ENCODE measurements at places on chromosomes 11 and 22.

- DNase-seq = no peak
Observed at GRCh38 chr11:102144357-102145355, 34.4 kb downstream of the YAP1 start.

DNA sequence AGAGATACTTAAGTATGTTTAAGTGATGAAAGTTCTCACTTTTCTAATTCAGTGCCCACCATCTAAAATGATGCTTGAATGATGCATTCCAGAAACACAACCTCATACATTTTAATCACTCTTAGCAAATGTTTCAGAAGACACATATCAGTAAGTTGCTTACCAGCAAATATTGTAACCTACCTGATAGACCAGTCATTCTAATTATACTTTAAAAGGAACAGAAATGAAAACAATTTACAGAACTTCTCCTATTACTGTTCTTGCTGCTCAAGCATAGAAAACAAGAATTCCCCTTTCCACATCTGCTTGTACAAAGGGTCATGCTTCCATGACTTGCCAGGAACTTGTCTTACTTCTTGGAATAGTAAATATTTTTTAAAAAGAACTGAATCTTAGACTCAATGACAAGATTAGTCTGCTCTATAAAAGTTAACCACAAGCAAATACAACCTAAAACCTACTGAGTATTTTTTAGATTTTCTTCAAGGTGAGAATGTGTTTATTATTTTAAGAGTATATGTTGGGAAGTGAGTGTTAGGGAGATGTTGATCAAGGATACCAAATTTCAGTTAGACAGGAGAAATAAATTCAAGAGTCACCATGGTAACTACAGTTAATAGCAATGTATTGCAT lies 82.0 kb upstream of the SC5D start:
- peak; percentile 28 for DNase-seq

DNA sequence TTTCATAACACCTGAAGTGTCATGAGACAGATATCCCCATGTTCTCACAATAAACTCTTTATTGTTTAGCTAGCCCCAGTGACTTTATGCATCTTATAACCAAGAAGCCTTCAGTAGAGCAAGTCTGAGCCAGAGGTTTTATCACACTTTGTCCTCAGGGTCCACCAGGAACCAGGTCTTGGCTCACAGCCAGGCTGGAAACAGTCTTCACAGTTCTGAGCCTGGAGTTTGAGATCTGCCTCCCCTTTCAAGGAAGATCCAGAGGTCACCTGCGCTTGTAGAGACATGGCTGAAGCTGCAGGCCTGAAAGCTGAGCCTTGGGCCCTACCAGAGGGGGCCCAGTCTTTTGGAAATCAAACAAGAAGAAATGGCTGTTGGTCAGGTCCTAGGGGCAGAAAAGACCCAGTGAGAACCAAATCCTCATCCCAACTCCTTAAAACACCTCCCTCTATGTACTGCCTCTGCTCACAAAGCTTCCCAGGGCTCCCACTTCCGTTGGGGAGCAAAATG lies 3.5 kb downstream of the RRP8 start:
- DNase-seq = no peak

GRCh38 chr11:1767399-1768140 lies 3.8 kb upstream of the CTSD start:
- DNase-seq = no peak

DNA sequence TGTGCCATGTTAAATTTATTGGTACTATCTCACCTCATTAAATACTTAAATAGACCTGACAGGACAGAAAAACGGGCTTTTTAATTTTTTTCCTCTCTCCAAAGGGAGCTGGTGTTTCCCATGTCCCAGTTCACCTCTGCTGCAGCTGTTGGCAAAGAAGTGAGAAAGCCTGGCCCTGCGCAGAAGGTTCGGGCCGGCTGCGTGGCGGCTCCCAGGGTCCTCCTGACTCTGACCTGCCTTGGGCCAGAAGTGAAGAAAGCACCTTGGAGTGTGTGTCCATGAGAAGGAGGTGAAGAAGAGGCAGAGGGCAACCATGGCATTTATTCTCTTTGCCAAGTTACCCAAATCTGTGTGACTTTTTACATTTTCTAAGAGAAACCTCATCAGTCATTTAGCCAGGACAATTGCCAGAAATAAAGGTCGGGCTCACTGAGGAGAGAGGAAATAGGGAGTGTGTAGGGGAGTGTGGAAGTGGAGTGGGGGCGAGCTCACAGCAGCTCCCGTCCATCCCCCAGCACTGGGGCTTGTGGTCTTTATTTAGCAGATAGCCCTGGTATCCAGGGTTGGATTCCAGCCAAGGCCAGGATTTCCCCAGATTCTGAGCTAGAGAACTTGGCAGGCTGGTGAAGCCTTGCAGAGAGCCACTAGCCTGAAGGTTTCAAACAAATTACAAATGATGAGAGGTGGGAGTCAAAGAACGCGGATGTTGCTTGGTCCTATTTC lies 102.4 kb upstream of the CADM1 start:
- DNase-seq = peak; percentile 55

DNA sequence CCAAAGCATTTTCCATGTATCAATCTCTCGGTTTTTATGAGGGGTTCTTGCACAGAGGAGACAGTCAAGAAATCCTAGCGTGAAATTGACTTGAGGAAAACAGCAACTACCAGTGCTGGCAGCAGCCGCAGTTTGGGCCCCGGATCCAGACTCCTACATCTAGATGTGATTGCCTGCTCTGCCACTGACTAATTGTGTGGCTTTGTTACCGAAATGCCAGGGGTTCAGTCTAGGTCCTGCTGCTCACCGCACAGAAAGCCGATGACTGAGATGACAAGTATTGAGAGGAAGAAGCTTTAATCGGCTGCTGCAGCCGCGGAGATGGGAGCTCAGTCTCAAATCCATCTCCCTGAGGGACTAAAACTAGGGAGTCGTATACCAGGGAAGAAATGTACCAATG lies 8.2 kb upstream of the GLB1L3 start:
- DNase-seq = no peak

- DNase-seq = peak; percentile 80
Observed at GRCh38 chr11:61645179-61645868, 34.9 kb upstream of the DAGLA start.

- DNase-seq = no peak
Observed at GRCh38 chr11:117201658-117202305, 2.6 kb downstream of the TAGLN start.

- peak; percentile 66 for DNase-seq
Observed at GRCh38 chr22:19522190-19522880, 1.9 kb downstream of the CLDN5 start.

DNA sequence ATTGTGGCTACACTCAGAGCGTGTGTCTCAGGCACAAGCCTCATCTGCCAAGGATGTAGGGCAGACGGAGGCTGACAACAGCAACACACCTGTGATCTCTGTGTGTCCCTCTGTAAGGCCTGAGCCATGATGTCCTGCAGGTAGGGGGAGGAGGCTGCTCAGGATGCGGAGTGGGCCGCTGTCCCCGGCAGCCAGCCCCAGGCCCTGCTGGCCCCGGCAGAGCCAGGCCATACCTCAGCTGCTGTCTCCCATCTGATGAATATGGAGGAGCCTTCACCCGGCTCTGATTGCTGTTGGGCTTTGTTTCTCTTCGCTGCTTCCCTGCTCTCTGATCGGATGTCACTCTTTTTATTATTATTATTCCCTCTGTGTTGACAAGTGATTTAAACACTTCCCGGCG lies 83.6 kb upstream of the NCAM1 start:
- DNase-seq = no peak

DNA sequence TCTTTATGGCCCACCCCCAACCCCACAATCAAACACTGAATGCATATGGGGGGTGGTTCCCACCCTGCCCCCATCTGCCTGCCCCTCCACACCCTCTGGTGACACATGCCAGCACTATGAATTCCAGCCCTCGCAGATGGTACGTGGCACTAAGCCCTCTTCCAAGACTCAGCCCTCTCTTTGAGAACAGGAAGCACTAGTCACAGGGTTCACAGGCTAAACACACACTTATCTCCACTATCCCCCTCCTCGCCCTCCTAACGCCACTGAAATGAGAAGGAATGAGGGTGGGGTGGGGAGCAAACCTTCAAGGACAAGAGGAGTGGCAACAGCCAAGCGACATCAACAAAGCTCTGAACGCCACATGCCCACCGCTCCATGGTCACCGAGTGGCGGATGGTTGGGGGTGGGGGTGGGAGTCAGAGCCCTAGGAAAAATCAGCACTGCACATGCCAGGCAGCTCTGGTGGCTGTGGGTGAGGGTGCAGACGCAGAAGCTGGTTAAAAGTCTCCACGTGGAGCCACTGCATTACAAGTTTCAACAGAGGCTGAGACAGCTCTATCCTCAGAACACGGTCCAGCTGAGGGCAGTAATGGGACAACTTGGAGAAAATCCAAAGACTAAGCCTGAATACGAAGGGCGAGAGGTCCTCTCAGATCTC lies 33.6 kb downstream of the TMEM184B start:
- no peak for DNase-seq

DNA sequence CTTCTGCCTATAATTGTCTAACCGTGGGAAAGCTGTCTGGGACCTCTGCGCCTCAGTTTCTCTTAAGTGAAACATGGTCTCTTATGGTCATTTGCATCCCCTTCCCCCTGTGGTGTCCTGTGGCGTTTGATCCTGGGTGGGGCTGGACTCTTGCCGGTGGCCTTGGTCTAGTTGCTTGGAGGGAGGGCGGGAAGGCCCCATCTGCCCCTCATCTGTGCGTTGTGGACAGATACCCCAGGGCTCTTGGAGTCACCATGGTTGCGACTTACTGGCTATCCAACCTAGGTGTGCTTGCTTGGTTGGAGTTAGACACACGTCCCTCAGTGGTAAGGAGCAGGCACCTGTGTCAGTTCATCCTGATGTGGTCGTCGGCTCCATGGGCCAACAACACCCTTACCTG lies 15.2 kb downstream of the SHANK3 start:
- no peak for DNase-seq

GRCh38 chr11:64643256-64643881 lies 52.3 kb downstream of the SLC22A12 start:
- peak; percentile 49 for DNase-seq

DNA sequence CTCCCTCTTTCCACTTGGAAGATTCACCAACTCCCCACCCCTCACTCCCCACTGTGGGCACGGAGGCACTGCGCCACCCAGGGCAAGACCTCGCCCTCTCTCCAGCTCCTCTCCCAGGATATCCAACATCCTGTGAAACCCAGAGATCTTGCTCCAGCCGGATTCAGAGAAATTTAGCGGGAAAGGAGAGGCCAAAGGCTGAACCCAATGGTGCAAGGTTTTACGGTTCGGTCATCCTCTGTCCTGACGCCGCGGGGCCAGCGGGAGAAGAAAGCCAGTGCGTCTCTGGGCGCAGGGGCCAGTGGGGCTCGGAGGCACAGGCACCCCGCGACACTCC lies 397 bp upstream of the CD44 start:
- DNase-seq = peak; percentile 26

- no peak for DNase-seq
Observed at GRCh38 chr11:47408598-47409439, 429 bp downstream of the SLC39A13 start.

- no peak for DNase-seq
Observed at GRCh38 chr11:79314906-79315689, 125.7 kb downstream of the TENM4 start.

GRCh38 chr11:111528557-111528956 lies 12.0 kb upstream of the LAYN start:
- DNase-seq = no peak

- no peak for DNase-seq
Observed at GRCh38 chr11:124625504-124626168, 3.0 kb downstream of the TBRG1 start.

DNA sequence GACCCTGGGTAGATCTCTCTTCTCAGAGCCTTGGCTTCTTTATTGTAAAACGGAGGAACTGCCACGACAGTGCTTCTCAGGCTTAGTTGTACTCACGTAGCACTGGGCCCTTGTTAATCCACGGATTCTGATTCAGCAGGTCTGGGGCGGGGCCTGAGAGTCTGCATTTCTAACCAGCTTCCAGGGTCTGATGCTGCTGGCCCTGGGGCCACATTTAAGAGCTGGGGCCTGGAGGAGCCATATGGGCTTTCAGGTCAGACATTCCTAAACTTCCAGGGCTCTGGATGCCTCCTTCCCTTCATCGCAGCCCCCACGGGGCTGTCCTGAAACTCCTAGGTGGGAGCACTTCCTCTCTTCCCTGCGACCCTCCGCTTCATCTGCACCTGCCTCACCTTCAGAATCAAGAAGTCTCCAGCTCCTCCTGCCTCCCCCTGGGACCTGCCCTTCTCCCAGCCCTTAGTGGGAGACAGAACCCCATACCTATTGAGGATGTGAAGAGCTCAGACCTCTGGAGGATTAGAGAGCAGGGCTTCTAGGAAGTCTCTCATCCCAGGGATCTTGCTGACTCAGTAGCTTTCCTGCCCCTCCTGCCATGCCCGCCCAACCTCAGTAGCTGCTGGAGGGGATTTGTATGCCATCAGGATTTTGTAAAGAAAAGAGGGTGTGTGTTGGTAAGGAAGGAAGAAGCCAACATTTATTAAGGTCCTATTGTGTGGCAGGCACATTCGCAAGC lies 92.5 kb downstream of the LRRC32 start:
- DNase-seq = no peak

Data from DMS79 treated with DMSO at 0.1 percent for 48 hours (cell line).